ENCODE measurements at places on chromosomes 6 and 20.

GRCh38 chr6:168815229-168815628, 374.2 kb downstream of the SMOC2 start:
- DNase-seq = no peak

DNA sequence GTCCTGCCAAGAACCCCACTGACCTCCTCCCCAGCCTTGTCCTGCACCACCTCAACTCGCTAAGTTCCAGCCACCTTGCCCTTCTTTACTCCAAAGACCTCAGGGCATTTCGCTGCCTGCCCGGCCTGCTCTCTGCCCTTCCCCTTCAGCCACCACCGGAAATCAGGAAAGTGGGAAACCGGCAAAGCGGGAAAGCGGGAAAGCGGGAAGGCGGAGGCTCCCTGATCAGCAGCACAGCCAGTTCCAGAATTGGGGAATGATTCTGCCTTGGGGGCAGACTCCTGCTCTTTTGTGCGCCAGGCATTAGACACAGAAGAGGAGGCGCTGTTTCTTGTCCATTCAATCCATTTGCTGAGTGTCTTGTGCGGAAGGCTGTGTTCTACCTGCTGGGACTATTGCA, 111.3 kb downstream of the ZDHHC14 start:
- no peak for DNase-seq

DNA sequence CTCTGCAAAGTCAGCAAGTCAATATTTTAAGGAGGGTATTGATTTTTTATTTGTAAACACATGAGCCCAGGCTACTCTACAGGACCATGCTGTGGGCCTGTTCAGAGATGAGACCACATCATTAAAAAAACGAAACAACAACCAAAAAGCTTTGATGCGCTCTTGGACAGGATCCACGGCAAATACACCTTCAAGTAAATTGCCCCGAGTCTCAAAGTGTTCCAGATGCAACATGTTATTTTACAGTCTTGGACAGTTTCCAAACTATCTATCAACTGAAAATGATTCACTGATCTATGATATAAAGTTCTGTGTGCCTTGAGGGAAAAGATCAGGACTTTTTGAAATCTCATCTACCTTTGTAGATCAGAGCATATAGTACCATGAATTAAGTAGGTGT, 25.8 kb upstream of the CARMIL1 start:
- no peak for DNase-seq

- DNase-seq = no peak
Observed at GRCh38 chr20:49252556-49253350, 25.1 kb downstream of the ZNFX1 start.

DNA sequence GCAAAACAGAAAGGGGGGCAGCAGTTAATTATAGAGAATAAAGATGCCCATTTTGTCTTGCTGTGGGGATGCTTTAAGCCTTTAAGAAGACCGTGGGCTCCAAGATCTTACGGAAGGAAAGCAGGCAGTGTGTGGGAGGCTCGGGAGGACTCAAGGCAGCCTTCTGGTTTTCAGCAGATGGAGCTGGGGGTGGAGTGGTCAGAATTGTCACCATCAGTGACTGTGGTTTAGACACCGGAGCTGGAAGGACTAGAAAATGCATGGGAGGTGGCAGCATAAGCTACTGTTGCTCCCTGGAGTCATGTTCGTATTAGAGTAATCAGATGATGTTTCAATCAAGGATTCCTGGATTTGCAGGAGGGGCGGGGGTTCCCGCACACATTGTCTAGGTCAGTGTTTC, 3.7 kb downstream of the PHACTR1 start:
- DNase-seq = no peak

DNA sequence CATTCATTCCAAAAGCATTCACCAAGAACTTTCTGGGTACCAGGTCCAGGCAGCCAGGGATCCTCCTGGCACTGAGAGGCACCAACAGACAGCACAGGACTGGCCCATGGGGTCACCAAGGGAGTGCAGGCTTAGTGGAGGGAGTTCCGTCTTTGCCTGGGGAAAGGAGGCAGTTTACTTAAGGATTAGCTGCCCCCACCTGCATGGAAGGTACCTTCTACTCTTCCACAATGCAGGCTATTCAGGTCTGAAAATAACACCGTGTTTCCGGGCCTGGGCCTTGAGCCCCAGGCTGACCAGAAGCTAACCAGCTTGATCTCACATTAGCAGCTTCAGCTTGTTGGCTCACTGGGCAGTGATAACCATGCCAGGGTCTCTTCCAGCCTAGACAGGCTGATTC, 199.4 kb downstream of the FOXA2 start:
- no peak for DNase-seq

DNA sequence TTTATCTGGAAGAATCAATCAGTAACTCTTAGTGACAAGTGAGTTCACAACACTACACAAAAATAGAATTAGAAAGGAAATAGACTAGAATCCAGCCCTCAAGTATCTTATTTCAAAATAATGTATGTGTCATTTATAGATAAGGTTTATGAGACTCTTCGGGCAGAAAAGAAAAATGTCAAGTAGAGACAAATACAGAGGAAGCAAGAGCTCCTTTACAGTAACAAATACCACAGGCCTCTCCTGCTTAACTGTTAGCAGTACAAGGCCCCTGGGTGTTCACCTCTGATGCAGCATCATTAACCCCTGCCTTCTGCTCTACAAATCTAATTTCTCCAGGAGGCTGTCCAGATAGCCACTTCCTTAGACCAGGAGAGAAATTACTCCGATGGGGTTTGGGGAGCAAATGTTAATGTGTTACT, 76.7 kb downstream of the UBE3D start:
- no peak for DNase-seq

DNA sequence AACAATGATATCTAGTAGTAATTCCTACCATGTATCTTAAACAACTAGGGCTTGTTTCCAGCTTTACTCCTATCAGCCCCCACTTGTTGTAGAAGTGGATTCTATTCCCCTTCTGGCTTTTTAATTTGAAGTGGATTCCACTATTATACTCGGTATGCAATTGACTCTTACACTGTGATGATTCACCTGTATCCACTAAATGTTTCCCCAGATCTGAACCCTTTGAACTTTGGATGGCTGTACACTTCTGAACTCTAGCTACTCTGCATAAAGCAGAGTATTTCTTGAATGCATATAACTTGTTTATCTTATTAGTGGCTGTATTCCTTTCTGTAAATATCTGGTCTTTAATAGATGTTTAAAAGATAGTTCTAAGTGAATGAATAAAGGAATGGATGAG, 538.4 kb upstream of the NRSN1 start:
- DNase-seq = no peak

DNA sequence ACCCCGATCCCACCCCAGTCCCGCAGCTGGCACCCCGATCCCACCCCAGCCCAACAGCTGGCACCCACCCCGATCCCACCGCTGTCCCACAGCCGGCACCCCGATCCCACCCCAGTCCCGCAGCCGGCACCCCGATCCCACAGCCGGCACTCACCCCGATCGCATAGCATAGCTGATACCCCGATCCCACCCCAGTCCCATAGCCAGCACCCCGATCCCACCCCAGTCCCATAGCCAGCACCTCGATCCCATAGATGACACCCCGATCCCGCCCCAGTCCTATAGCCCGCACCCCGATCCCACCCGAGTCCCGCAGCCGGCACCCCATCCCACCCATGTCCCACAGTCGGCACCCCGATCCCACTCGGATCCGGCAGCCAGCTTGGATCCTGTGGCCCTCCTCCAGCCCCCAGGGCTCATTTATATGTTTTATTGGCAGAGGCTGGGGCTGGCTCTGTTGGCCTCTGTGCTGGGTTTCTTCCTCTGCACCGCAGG, 897 bp upstream of the GMEB2 start:
- no peak for DNase-seq

- no peak for DNase-seq
Observed at GRCh38 chr20:33555755-33556154, 65.9 kb downstream of the CBFA2T2 start.

DNA sequence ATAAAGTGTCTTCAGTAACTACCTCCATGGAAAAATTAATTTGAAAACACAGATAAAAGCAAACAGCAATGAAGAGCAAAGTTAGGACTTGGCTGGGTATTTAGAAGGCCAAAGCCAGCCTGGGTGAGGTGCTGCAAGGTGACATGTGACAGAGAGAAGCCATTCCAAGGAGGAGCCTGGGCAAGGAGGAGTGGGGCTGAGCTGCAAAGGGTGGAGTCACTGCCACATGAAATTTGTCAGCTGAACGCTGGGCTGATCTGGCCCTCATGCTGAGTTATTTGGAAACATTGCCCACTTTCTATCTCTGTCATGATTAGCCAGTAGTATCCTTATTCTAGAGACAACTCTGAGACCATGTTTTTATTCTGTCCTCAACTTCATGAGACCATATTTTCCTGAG, 76.3 kb downstream of the PERP start:
- no peak for DNase-seq

DNA sequence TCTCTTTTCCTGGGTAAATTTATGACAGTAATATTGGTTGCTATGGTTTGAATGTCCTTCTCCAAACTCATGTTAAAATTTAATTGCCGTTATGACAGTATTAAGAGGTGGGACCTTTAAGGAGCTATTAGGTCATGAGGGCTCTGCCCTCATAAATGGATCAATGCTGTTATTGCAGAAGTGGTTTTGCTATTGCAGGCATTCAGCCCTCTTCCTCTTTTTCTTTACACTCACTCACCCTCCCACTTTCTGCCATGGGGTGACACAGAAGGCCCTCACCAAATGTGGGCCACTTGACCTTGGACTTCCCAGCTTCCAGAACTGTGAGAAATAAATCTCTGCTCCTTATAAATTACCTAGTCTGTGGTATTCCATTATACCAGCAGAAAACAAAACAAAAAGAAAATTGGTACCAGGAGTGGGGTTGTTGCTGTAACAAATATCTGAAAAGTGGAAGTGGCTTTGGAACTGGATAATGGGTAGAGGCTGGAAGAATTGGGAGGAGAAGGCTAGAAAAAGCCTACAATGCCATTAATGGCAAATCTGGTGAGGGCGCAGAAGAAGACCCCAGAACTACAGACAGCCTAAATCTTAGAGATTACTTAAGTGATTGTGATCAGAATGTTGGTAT, 24.8 kb upstream of the IGF2R start:
- DNase-seq = peak; percentile 87

GRCh38 chr20:1252416-1252815, 13.7 kb upstream of the SNPH start:
- no peak for DNase-seq

DNA sequence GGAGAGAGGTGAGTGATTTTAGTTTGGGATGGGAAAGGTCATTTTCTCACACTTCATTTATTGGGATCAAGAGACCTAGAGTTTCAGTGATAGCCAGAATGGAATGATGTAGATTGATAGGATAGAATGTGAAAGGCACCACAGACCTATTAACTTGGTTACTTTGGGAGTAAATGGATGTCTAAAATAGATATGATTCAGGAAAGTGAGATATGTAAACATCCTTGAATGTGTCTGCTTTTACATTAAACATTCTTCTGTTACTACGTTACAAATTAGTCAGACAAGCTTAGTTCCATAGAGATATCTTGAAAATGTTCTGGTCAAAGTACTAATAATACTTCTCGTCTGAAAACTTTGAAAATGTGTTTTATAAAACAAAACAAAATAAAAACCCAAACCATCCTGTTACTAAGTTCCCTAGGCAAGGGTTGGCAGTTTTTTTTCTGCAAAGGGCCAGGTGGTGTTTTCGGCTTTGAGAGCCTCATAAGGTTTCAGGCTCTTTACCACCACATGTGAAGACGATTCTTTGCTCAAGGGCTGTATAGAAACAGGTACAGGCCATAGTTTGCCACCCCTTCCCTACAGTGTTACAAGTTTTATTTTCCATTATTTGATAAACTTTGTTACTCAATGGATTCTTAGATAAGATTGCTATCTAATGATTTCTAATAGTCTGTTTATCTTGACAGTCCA, 3.4 kb downstream of the CYB5R4 start:
- no peak for DNase-seq

DNA sequence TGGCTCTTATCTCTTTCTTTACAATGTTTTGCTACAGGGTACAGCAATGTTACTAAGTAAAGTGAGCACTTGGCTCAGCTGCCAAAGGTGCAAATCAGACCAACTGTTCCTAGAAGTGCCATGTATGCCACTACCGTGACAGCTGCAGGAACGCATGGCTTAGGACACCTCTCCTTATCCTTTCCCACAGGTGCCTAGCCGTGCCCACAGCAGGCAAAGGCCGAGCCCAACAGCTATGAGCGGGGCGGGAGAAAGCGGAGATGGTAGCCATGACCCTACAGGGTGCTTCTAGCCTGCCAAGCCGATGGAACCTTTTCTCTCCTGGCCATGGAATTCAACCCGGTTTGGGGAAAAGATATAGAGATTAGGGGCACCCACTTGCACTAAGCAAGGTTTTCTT, 97.1 kb downstream of the FAXC start:
- DNase-seq = no peak

GRCh38 chr6:17928514-17929430, 58.7 kb downstream of the KIF13A start:
- no peak for DNase-seq
